ENCODE measurements at places on chromosomes 1 and 21.

DNA sequence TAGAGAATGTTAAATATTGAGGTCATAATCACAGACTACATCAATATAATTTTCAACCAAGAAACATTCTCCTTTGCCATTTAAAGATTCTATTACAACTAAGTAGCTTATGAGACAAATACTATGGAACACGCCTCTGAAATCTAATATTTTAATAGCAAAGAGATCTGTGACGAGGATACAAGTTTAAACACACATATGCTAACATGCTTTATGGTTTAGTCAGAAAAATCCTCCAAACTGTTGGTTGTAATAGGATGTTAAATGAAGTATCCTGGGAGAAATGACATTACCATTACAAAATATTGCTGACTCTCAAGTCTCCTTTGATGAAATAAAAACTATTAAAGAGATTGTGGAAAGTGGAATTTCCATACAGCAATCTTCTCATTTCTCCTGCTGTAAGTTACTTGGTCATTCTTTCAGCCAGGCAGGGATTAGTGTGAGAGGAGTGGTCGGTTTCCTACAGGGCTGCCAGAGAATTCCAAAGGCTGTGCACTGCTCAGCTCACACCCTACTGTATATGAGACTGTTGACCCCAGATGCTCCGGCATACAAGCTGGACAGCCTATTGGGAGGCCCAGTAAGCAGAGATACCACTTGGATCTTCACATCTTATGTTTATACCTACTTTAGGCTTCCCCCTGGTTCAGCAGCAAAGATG lies 26.6 kb downstream of the SCYL3 start:
- DNase-seq: no peak

DNA sequence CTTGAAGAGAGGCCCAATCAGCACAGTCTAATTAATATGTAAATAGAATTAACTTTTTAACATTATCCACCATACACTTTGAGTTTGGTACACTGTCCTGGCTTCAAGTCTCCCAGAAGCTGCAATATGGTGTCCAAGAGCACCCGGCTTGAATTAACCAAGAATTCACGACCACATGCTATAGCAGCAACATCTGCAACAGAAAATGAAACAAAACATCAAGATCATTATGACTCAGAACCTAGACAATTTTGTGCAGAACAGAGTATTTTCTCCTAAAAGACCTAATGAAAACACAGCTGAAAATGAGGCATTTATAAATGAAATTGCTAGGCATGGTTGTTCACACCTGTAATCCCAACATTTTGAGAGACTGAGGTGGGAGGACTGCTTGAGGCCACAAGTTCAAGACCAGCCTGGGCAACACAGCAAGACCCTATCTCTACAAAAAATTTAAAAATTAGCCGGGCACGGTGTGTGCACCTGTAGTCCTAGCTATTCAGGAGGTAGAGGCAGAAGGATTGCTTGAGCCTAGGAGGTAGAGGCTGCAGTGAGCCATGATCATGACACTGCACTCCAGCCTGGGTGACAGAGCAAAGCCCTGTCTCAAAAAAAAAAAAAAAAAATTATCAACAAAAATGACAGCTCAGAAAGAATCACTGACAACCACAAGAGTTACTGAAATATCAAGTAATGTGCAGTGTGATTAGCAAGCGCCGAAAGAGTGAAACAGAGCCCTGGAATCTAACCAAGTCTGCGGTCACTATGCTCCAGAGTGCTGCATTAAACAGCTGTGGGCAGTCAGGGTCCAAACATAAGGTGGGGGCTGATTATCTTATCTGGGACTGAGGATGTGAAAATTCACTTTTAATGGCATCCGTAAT lies 45.3 kb downstream of the HSF2BP start:
- no peak for DNase-seq

GRCh38 chr1:168923521-168924136 lies 182.9 kb upstream of the ATP1B1 start:
- DNase-seq: no peak

- no peak for DNase-seq
Observed at GRCh38 chr1:29459620-29459945, 223.3 kb downstream of the PTPRU start.

GRCh38 chr1:162990665-162991064 lies 78.5 kb upstream of the RGS4 start:
- DNase-seq: no peak

GRCh38 chr1:27614625-27615344 lies 10.8 kb upstream of the AHDC1 start:
- no peak for DNase-seq

- DNase-seq: no peak
Observed at GRCh38 chr1:110519125-110519810, at the start of gene KCNA10. KCNA10 (minus strand) TSS chr1:110519175; CDS start chr1:110518787, 388 bp downstream.

DNA sequence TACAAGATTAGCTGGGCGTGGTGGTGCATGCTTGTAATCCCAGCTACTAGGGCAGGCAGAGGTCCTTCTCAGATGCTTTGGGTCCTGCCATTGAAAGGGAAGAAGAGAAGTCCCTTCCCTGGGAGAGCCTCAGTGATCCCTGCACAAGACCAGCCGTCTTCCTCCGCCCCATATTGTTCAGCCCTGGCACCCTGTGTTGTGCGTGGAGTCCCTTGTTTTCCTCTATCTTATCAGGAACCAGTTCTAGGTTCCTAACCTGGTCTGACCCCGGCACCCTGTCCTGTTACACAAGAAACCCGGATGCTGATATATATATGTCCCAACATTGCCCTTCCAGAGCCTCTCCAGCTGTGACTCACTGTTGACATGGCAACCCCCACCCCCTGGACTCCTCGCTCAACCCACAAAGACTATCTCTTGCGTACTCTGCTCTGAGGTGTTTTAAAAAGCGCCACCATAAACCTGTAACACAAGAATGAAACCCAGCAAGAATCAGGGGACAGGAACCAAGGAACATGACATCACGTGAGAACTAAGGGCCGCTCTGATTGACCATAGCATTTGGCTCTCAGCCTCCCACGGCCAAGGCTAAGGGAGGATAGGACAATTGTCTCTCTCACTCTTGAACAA lies 4.8 kb downstream of the MX2 start:
- DNase-seq: no peak

GRCh38 chr1:226661965-226662364 lies 77.1 kb downstream of the ITPKB start:
- DNase-seq: no peak

- DNase-seq: no peak
Observed at GRCh38 chr21:17612023-17612564, 607 bp downstream of the BTG3 start.

- peak; percentile 65 for DNase-seq
Observed at GRCh38 chr1:99766378-99766800, at the start of gene FRRS1. FRRS1 (minus strand) TSS chr1:99766635; CDS start chr1:99748768, 17,867 bp downstream.

GRCh38 chr1:67285780-67286488 lies 21.7 kb upstream of the IL12RB2 start:
- no peak for DNase-seq

DNA sequence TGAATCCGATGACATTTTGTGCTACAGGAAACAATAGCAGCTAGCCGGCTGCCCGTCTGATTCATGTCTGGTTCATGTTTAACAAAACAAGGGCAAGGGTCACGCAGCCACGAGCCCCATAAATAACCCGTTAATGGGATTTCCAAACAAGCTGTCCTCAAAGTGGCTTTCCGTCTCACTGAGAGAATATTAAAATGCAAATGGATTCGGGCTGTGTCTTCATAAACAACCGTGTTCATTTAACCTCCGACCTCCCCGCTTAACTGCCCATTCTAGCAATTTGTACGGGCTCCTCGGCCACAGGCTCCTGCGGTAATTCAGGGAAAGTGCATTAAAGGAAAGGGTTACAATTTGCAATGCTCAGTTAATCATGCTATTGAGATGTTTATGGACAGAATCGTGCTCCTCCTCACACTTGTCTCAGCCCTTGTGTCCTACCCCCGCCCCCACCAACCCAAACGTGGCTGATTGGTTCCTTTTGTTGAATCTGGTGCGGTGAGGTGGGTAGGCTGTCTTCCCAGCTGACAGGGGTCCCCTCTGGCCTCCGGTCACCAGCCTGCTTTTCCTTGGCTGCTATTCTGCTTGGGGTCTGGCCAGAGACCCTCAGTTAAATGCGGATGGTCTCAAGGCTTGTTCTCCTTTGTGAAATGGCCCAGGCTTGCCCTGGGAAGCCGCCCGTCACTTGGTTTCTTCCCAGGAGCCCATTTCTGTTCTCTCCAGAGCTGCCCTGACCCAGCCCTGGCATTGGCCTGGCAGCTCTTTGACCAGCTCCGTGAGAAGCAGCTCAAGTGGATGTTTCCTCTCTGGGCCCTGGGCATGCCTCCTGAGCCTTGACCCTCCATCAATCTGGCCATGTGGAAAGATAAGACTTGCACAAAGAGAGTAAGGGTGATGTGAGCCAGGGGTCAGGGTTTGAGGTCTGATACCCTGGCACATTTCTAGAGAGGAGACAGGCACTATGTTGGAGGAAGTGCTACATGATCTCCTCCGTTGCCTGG lies 200.7 kb upstream of the POU3F1 start:
- no peak for DNase-seq

DNA sequence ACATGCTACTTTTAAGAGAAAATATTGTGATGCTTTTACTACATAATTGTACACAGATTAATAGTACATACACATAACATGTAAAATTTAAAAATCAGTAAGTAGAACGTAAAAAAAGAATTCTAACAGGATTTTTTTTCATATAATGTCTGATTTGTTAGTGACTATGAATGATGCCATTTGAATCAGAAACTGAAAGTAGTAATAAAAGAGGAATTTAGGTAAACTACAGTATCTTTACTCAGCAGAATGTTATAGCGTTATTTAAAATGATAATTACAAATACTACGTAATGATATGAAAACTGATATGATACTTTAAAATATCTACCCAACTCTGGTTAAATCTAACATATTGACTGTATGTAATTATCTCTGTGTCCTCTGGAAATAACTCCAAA lies 116.1 kb downstream of the DENND1B start:
- no peak for DNase-seq

GRCh38 chr1:180358649-180359048 lies 128.6 kb downstream of the LHX4 start:
- DNase-seq: no peak

DNA sequence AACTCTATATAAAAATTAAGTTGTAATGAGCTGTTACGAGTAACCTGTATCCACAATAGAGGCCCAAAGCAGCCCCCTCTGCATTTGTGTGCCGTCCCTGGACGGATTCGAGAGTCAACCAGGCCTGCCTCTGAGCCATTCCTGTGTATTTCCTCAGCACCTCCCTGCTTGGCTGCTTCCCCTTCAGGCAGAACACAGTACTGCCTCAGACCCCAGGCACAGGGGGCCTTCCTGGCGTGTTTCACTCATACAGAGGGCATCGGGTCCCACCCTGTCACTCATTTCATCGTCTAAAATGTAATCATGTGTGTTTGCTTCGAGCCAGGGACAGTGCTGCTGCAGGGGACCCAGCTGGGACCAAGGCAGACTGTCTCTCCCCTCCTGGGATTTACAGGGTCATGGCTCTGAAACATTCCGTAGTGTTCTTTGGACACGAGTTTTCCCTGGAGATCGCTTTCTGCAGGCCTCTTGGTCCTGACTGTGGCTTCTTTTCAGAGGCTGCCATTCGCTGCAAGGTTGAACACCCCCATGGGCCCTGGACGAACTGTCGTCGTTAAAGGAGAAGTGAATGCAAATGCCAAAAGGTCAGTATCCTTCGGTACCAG lies 19.4 kb downstream of the LGALS8 start:
- DNase-seq: no peak

- no peak for DNase-seq
Observed at GRCh38 chr1:197761654-197762053, 13.6 kb downstream of the DENND1B start.

GRCh38 chr1:219085082-219085481 lies 88.6 kb upstream of the LYPLAL1 start:
- DNase-seq: no peak

GRCh38 chr1:40847023-40847745 lies 15.0 kb downstream of the CITED4 start:
- DNase-seq: no peak

- DNase-seq: peak; percentile 52
Observed at GRCh38 chr1:34603594-34603993, 151.3 kb upstream of the GJB5 start.

- no peak for DNase-seq
Observed at GRCh38 chr1:115347282-115347681, 9.2 kb upstream of the NGF start.

DNA sequence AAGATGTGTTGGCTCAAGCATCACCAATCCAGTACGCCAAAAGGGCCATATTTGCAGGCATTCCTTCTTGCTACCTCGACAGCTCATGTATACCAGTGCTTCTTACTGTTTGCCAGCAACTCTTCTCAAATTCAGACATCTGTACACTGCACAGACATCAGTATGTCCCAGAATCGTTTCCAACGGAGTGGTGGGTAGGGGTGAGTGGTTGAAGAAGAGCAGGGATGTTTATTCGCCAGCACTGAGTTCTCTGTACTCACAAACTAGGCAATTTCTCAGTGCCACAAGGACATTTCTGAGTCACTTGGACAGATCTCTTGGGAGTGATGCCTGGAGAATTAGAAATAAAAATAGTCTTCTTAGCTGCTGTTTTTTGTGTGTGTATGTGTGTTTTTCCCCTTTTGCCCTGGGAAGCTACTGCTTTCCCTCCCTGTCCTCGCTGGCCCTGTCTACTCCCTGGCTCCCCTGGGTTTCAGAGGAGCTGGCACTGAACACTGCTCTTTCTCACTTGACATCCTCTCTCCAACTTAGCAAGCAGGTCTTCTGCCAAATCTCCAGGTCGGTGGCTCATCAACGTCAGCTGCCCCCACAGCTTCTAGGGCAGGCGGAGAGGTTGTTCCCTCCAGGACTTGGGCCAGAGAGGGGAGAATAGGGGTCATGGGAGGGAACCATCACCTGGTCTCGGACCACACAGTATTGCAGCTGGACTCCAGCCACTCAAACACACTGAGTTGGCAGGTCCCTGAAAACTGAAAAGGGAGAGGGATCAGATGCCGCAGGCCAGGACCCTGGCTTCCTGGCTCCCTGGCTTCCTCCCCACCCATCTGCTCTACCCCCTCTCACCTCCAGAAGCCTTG lies 90.5 kb downstream of the NMNAT2 start:
- DNase-seq: no peak

DNA sequence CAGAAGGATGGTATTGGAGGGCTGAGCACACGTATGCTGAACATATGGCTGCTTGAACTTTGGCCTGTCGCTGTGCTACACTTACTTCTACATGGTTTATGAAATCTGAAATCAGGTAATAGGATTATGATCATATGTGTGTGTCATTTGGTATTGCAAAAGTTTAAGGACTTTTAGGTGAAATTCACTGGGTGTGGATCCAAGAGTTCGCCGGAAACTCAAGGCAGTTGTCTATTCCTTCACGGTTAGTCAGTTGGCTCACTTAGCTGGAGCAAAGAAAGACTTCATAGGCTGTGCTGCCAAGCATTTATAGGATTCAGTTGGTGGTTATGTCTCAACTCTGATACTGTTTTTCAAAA lies 927 bp downstream of the UAP1 start:
- peak; percentile 59 for DNase-seq

Data from SK-N-MC (cell line).